Frontal cortex (tissue), 4 donors: ENCODE measurements at places on chromosomes 3 and 15. TPM values are rescaled to one million over a fixed set of nuclear protein-coding genes. Genes with fewer than 3 reads are reported as not detected.

Gene IL17RE
- under 0.01 TPM for total RNA-seq

- no peak for DNase-seq
These were observed 160.7 kb downstream of the STAC start for GRCh38 chr3:36540888-36541518.

Gene SEMA3F
- 9.4 TPM for total RNA-seq

DNA sequence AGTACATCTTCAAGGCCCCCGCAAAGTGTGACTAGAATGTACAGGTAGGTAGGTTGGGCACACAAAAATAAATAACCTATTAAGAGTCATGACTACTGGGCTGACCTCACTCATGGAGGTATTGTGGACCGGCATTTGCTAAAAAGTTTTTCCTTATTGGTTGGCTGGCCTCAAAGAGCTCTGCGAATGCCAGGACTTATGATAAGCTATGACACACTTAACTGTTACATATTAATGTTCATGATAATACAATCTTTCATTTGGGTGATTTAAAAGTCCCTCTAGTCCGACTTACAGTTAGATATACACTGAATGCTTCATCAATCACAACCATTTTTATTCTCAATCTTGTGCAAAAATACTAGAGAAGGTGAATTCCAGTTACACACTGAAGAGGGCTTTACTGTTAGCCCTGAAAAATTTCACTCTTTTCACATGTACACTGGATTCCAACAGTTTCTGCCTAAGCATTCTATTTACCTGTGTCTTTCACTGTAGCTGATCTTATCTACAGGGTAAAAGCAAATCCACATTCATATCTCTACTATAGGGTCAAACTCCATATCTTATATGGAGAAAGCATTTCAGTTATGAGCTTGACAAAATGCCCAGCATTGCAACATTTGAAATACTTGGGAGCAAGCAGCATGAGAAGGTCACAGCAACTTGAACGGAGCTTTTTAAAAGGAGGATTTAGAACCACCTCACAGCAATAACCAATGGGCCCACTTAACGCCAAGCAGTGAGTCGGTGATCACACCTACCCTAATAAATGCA lies 329.1 kb downstream of the FOXP1 start:
- no peak for DNase-seq
